ENCODE measurements at places on chromosomes 7 and 10. TPM values are rescaled to one million over a fixed set of nuclear protein-coding genes. Genes with fewer than 3 reads are reported as not detected.
A peak's percentile ranks its signal among the peaks of the same experiment; 100 is the strongest.

PSD gene
- 0.93 TPM for total RNA-seq

GRCh38 chr10:89637113-89637512, 7.9 kb downstream of the PANK1 start:
- no peak for DNase-seq

LMOD2 gene
- 888 TPM for total RNA-seq

HIPK2 gene
- total RNA-seq, result 127 TPM

- no peak for DNase-seq
These were observed 92.7 kb downstream of the LANCL2 start for GRCh38 chr7:55457801-55458200.

MALRD1 gene
- 0.47 TPM for total RNA-seq

GRCh38 chr7:66503036-66503370, 125.7 kb upstream of the KCTD7 start:
- DNase-seq, result no peak

- no peak for DNase-seq
These were observed 356.4 kb downstream of the GALNT17 start for GRCh38 chr7:71488308-71488707.

OPN4 gene
- total RNA-seq, result 0.25 TPM

GRCh38 chr10:100980311-100980710, 7.0 kb downstream of the MRPL43 start:
- no peak for DNase-seq

KAZALD1 gene
- total RNA-seq, result 5.1 TPM

- no peak for DNase-seq
These were observed 19.8 kb downstream of the COL1A2 start for GRCh38 chr7:94414481-94414880.

- no peak for DNase-seq
These were observed 12.2 kb downstream of the FOXK1 start for GRCh38 chr7:4694305-4694704.

DYDC2 gene
- not detected for total RNA-seq

TMEM178B gene
- total RNA-seq, result 35.9 TPM

GRCh38 chr10:92508866-92509265, 65.0 kb downstream of the IDE start:
- no peak for DNase-seq

NME8 gene
- total RNA-seq, result not detected

DNA sequence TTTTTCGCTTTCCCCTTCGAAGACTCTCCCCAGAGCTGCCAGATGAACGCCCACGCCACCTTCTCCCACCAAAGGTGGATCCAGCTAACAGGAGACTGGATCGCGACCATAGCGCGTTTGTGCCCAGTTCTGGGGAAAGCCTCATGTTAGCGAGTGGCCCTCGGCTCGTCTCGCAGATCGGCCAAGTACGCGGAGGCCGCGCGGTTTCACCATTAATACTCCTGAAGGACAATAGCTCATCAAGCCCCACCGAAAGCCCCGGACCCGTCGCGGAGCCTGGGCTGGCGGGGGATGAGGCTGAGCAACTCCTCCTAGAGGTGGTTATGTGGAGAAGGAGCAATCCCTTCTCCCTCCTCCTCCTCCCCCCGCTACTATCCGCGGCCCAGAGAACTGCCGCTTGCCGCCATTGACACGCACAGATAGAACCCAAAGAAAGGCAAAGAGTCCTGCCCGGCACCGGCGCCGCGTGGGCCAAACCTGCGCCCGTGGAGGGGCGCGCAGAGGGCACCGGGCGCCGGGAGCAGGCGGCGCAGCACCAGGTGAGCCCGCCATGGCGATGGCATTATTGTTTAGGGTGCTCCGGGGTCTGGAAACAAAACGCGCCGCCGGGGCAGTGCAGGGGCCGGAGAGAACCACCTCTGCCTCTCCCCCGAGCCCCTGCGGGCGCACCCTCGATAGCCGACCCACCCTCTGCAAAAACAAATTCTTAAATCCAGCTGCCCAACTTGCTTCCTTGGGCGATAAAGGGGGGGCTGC, at the start of gene MACROH2A2:
TSS of gene MACROH2A2 (plus strand) at position 385 of the 756 bp plus-strand sequence. CDS start 22,813 bp downstream, outside the sequence.
- DNase-seq, result peak; percentile 58

DNA sequence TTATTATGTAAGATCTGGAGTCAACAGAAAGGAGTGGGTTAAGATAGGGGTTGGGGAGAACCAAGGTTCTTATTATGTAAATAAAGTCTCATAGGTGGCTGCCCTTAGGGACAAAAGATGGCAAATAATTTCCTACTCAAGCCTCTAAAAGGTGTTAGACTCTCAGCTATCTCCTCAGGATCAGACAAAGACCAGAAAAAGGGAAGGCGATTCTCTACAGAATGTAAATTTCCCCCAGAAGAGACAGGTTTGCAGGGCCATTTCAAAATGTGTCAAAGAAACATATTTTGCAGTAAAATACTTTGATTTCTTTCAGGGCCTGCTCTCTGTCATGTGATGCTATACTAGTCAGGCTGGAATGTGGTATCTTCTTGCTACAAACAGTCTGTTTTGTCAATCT, 80.3 kb downstream of the MICU1 start:
- DNase-seq, result no peak

DNA sequence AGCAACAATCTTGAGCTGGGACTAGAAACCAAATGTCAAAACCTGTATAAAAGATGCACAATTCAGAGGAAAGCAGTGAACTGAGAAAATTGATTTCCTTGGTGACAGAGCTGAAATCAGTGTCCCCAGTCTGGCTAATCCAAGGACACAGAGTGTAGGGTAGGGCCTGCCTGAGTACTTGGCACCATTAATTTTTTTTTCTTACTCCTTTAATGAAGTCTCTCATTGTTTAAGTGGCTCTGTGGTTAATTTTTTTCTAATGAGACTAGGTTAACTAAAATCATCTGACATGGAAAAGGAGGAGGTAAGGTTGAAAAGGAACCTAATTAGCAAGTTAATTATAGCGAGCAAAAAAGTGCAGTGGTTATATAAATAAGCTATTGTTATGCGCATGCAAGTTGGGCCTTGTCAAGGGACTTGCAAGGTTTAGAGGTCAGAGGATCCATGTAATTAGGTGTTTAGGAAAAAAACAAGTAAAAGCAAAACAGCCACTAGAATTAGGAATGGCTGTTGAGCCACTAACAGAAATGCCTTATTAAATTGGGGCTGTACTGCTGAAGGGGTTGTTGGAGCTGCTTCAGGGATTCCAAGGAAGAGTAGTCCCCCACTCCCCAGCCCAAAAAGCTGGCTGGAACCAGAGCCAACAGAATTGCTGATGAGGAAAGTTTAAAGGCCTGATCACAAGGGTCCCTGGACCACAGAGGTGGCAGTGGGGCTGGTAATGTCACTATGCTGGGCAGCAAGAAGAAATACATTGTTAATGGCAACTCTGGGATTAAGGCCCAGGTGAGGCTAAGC, 58.9 kb upstream of the STRIP2 start:
- DNase-seq, result no peak

C10orf62 gene
- 1.5 TPM for total RNA-seq

DNA sequence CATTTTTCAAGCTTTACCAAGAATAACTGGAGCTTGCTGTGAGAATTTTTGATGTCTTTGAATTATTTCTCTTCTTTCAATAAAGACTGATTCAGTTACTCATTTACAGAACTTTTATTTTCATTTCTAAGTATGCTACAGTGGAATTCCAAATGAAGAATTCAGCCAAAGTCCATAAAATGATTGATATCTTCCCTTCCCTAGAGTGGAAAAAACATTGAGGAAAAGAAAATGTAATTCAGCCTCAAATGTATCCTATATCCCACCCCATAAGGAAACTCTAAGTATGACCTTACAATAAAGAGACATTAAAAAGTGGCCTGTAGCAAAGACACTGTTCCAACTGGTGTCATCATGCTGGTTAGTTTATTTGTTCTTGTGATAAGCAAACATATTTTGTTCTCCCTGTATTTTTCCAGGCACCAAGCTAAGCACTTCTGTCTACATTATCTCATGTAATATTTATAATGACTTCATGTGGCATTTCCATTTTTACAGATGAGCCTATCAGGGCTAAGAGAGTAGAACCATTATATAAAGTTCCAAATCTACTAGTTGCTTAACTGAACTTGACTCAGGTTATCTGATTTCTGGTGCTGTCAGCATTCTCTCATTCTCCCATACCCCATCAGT, 450.4 kb downstream of the NEBL start:
- DNase-seq, result no peak
